ENCODE measurements at places on chromosomes 16 and 17. TPM values are rescaled to one million over a fixed set of nuclear protein-coding genes. Genes with fewer than 3 reads are reported as not detected.

GRCh38 chr17:38749223-38750043, 1.3 kb upstream of the PCGF2 start:
- peak; percentile 95 for DNase-seq

DNA sequence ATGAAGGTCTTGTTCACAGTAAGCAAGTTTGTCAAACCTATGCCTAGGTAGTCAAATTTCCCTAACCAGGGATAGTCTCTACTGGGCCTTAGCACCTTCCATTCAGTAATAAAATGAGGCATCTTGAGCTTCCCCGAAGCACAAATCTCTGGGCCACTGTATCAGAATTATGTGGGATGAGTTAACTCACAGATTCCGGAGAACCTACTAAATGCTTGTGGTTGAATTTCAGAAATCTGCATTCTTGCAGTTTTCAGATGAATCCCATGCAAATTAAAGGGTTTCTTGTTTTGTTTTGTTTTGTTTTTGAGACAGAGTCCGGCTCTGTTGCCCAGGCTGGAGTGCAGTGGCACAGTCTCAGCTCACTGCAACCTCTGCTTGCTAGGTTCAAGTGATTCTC, 478.8 kb upstream of the HSBP1 start:
- DNase-seq, result no peak

DNA sequence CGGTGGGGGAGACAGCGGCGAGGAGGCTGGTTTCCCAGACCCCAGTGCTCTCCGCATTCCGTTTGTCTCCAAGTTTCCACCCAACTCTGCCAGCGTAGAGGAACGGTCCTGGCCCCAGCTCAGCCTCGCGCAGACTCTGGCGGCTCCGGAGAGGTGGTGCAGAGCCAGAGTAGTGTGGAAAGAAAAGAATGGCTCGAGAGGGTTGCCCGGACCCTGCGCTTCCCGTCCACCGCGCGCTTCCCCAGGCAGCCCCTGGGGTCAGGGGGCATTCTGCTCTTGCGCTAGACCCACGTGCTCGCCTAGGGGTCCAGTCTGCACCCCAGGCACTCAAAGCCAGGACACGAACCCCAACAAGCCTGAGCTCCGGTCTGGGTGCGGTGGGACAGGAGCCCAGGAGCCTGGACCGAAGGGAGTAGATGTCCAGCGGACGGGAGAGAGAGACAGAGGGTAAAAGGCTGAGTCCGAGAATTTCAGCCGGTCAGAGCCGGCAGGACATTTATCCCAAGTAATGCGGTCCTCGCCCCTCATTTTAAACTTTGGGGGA, 3.8 kb downstream of the PMP22 start:
- peak; percentile 64 for DNase-seq

DNA sequence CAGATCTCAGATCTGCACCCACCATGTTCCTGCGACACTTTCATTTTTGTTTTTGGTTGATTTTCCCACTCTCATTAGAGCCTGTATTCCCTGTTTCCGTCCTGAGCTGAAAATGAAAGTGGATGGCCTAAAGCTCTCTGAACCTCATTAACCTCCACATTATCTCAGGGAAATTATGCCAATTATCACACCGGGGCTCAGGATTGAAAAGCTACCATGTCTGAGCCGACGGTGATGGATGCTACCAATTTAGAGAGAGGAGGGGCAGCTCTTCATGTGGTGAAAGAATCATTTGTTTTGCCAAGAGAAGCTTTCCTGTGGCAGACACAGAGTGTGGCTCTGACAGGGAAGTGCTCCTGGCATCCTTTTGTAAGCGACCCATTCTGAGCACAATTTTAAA, 410.4 kb upstream of the CDH11 start:
- no peak for DNase-seq

DNA sequence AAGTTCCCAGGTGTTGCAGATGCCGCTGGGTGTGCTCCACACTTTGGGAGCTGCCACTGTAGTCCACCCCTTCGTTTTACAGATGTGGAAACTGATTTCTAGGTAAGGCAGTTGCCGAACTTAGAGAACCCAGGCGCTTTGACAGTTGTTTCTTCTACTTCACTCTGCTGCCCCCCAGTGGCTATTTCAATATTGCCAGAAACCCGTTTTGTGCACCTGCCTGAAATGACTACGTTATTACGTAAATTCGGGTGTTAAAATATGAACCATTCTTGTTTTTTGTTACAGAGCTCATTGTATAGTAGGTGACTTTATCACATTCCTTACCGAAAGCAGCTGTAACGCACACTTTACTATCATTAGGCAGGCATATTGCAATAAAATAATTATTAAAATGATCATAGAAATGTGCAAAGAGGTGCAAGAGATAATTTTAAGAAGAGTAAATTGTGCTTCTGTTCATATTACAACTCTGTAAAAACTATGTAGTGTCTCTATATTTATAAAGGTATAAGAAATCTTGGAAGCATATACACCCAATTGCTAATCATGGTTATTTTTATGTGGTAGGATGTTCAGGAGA, 44.9 kb downstream of the OTOA start:
- DNase-seq, result peak; percentile 49

- DNase-seq, result no peak
These were observed 278.3 kb upstream of the CCL2 start for GRCh38 chr17:33976831-33977230.

- no peak for DNase-seq
These were observed 8.5 kb upstream of the FBXL19 start for GRCh38 chr16:30914830-30915229.

DNA sequence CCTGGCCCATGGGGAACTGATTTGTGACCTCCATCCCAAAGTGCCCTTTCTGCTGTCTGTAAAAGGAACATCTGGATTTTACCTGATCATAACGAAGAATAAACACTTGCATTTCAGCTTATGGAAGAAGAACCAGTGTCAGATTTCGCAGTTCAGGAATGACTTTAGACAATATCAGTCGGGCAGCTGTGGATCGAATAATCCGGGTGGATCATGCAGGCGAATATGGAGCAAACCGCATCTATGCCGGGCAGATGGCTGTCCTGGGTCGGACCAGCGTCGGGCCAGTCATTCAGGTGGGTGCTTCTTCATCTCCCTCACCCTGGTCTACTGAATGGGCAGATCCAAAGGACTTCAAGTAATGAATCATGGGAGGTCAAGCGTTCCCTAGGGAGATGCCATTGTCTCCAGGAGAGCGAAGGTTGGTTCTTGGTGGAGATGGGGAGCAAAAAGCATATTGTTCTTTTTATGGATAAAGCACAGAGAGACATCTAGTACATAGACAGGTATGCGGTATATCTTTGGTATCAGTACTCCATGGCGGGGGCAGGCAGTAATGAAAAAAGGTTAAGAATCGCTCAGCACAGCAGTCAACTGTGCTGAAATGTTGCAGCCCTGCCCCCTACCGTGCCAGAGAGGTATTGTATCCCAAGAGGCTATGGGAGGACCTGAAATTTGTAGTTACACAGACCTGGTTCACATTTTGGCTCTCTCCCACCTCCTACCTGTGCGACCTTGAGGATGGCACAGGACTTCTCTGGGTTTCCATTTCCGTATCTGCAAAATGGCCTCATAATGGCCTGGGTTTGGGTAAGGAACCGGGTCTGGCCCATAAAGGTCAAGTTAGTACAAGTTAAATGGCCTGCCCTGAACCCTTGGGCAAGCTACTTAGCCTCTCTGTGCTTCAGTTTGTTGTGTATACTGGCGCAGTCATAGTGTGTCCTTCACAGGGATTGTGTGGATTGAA, 4.7 kb downstream of the COQ7 start:
- peak; percentile 56 for DNase-seq

GRCh38 chr16:76583466-76583865, 306.3 kb downstream of the CNTNAP4 start:
- peak; percentile 49 for DNase-seq

- DNase-seq, result peak; percentile 44
These were observed 1.2 kb upstream of the TLCD3B start for GRCh38 chr16:30032083-30032819.

GRCh38 chr17:35291802-35292201, 48.9 kb downstream of the SLFN5 start:
- no peak for DNase-seq

DNA sequence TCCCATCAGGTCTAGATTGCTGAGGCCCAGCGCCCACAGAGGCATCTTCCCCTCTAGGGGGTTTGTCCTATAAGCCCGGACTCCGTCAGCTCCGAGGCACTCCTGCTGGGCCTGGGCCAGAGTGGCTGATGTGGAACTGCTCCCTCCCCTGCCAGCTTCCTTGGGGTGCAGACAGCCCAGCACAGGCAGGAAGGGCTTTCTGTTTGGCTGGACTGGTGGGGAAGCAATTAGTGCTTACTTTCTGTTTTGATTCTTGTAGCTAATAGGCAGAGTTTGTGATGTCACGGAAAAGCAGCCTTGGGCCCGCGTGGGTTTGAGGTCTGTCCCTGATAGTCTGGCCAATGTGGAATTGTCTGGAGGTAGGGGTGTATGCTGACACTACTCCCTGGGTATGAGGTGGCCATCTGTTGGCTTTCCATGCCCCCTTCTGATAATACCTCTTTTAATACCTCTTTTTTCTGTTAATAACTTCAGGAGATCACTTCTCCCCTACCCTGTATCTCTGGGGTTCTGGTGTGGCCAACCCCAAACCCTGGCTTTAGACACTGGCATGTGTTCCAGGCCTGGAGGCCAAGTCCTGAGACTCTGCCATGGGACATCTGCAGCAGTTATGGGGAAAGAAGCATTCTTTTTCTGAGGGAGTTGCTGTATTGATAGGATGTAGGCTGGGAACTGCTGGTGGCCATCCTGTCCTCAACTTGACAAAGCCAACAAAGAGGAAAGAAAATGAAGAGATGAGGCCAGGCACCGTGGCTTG, 190.9 kb downstream of the RAB11FIP4 start:
- peak; percentile 81 for DNase-seq

DNA sequence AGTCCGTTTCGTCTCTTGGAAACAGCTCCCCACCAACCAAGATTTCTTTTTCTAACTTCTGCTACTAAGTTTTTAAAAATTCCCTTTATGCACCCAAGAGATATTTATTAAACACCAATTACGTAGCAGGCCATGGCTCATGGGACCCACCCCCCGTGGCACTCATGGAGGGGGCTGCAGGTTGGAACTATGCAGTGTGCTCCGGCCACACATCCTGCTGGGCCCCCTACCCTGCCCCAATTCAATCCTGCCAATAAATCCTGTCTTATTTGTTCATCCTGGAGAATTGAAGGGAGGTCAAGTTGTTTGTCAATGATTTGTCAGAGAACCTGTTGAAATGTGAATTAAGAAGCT, 48.2 kb downstream of the IL21R start:
- no peak for DNase-seq

- no peak for DNase-seq
These were observed 42.9 kb downstream of the SYT17 start for GRCh38 chr16:19210968-19211367.

DNA sequence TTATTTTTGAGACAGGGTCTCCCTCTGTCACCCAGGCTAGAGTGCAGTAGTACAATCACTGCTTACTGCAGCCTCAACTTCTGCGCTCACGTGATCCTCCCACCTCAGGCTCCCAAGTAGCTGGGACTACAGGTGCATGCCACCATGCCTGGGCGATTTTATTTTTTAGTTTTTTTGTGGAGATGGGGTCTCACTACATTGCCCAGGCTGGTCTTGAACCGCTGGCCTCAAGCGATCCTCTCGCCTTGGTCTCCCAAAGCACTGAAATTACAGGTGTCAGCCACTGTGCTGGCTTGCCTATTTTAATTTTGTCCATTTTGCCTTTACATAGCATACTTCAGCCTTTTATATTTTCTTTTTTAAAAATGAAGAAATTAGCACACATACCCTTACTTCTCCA, 51.2 kb downstream of the TTC19 start:
- DNase-seq, result no peak

GRCh38 chr17:45380046-45380765, 52.5 kb downstream of the ARHGAP27 start:
- no peak for DNase-seq

- no peak for DNase-seq
These were observed 11.8 kb downstream of the PDZD9 start for GRCh38 chr16:21989133-21989532.

GRCh38 chr16:6864671-6865070, 468.0 kb upstream of the RBFOX1 start:
- no peak for DNase-seq

GRCh38 chr16:80936410-80936809, 70.3 kb downstream of the CMC2 start:
- DNase-seq, result no peak

DNA sequence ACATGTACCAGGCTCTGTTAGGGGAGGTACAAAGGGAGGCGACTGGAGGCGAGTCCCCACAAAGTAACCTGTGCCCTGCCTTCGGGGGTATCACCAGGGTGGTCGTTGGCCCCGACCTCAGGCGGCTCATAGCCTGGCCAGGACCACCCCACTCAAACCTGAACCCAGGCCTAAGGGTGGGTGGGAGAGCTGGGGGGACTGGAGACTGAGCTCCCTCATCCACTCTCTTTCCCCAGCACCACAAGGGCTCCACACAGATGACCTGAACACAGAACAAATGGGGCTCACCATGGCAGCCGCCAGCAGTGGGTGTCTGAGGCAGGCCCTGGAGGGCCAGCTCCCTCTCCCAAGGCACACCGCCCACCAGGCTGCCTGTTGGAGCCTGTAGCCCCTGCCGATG, 120.6 kb upstream of the TNRC6C start:
- no peak for DNase-seq

DNA sequence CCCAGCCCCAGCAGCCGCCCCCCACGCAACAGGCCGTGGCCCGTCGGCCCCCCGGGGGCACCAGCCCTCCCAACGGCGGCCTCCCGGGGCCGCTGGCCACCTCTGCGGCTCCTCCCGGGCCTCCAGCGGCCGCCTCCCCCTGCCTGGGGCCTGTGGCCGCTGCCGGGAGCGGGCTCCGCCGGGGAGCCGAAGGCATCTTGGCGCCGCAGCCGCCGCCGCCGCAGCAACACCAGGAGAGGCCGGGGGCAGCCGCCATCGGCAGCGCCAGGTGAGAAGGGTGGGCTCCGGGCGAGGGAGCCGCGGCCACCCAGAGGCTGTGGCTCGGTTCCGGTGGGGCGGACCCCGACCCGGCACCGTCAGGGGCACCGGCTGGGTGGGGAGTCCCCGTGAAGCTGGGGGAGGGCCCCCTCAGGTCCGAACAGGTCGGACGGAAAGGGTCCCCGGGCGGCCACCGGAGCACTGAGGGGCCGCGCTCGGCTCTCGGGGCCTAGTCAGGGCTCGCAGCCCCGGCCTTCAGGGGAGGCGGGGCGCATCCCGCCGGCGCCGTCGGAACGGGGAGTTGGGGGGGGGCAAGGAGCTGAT, 583 bp downstream of the ATXN2L start:
- DNase-seq, result no peak

ZP2 gene
- total RNA-seq, result not detected

AXIN1 gene
- 48.3 TPM for total RNA-seq

PRRT2 gene
- total RNA-seq, result not detected

CDRT15L2 gene
- total RNA-seq, result not detected

ZNF286A gene
- total RNA-seq, result 7.2 TPM

TNFRSF13B gene
- total RNA-seq, result not detected

ZNF764 gene
- total RNA-seq, result 2.0 TPM

DLX3 gene
- total RNA-seq, result 2.5 TPM

NPB gene
- total RNA-seq, result 2.5 TPM

Data from MG63 (cell line).